Upper lobe of right lung (tissue), 1 donor: ENCODE measurements at places on chromosomes 2 and 18. TPM values are rescaled to one million over a fixed set of nuclear protein-coding genes. Genes with fewer than 3 reads are reported as not detected.

MSTN gene
- not detected for total RNA-seq

RAB31 gene
- total RNA-seq: 137 TPM

ZBTB7C gene
- 17.7 TPM for total RNA-seq

CCDC68 gene
- 20.8 TPM for total RNA-seq

CRYGD gene
- not detected for total RNA-seq

SCN9A gene
- total RNA-seq: 10.5 TPM

PPP1R1C gene
- 5.8 TPM for total RNA-seq

SEC11C gene
- 66.8 TPM for total RNA-seq

PSMA8 gene
- total RNA-seq: not detected

SCN2A gene
- total RNA-seq: 0.58 TPM
